ENCODE measurements at places on chromosomes 6 and 20. TPM values are rescaled to one million over a fixed set of nuclear protein-coding genes. Genes with fewer than 3 reads are reported as not detected.

- ATAC-seq = peak; percentile 28
These were observed 29.6 kb downstream of the GCNT2 start for GRCh38 chr6:10550764-10551163.

DNA sequence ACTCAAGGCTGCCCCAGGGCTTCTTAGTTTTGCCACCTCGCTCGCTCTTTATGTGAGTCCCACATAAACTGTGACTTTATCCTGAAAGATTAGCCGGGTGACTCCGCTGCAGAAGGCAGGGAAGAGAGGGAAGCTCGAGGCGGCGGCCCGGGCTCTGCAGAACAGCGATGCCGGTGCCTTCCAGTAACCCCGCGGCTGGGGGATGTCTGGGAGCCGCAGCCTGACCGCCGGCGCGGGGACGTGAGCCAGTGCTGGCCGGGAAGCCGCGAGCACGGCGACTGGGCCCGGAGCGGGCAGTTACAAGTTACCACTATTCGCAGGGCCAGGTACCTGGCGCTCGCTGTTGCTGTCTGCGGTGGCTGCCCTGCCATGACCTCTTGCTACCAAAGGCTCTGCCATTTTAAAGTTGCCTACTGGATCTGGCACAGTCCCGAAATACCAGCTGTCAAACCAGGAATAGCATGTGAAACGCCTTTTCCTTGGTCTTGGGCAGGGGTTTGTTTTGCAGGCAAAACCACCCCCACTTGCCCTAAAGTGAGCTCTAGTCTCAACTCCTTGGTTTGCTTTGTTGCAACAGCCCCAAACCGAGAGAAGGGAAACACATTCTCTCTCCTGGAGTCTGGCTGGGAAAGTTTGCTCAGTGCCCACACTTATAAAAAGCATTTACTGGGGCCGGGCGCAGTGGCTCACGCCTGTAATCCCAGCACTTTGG lies 124.0 kb upstream of the SLC2A12 start:
- ATAC-seq = no peak

DNA sequence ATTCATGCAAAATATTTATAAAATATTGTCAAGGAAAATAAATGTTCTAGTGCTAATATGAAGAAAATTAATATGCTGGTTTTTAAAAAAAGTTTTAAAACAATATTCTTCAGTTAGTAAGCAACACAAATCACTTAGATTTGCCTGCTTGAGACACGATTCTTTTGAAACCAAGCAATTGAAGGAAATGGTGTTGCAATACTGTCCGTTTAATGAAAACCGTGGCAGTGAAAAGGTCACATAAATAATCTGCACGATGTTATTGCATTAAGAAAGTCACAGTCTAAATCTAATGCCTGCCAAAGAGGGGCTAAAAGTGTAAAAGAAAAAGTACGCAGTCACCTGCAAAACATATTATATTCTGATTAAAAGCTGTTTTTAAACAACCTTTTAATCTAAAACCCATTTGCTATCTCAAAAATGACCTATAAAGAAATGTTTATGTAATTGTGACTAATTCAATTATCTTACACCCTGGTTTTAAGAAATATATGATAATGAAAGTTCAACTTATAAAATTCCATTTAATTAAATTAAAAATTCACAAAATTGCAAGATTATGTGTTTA lies 143.0 kb downstream of the GMDS start:
- ATAC-seq = no peak

GRCh38 chr6:74939151-74939708 lies 266.6 kb downstream of the COL12A1 start:
- ATAC-seq = peak; percentile 39

DNA sequence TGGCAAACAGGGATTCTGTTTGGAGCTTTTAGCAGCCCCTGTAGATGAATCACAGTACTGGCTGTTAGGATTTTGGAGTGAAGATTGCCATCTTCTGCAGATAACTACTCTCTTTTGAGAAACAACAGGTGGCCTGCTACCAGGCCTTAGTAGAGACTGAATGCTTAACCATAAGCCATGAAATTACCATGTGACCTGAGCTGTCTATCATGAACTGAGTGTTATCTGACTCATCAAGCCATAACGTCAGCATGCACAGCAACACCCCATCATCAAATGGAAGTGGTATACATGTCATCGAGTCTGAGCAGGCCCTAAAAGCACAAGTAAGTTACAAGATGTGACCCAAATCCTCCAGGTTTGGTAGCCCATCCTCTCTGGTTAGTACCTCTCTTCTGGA lies 132.6 kb downstream of the GPR63 start:
- ATAC-seq = peak; percentile 41

- ATAC-seq = no peak
These were observed 15.8 kb downstream of the ADNP start for GRCh38 chr20:50915424-50915823.

DNA sequence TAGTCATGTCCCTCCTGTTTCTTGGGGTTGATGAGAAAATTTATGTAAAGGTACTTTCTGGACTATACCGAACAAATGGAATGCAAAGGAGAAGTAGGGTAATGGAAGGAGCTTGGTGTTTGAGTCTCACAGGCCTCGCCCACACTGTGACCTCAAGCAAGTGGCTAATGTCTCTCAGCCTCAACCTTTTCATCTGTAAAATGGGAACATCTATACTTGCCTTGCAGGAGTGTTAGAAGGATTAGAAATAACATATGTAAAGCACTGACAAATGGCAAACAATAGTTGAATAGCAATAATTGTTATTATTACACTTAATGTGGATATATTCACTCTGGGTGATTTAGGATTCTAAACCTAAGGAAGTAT lies 8.9 kb upstream of the PKIG start:
- ATAC-seq = no peak

GRCh38 chr6:12359036-12359435 lies 68.9 kb downstream of the EDN1 start:
- ATAC-seq = no peak

GRCh38 chr20:41054070-41054846 lies 25.6 kb downstream of the TOP1 start:
- ATAC-seq = no peak

GRCh38 chr20:2476742-2477615 lies 6.4 kb upstream of the SNRPB start:
- no peak for ATAC-seq

- no peak for ATAC-seq
These were observed 818.8 kb upstream of the CITED2 start for GRCh38 chr6:140193269-140193668.

- ATAC-seq = peak; percentile 40
These were observed 138.8 kb downstream of the HIVEP1 start for GRCh38 chr6:12150812-12151432.

DNA sequence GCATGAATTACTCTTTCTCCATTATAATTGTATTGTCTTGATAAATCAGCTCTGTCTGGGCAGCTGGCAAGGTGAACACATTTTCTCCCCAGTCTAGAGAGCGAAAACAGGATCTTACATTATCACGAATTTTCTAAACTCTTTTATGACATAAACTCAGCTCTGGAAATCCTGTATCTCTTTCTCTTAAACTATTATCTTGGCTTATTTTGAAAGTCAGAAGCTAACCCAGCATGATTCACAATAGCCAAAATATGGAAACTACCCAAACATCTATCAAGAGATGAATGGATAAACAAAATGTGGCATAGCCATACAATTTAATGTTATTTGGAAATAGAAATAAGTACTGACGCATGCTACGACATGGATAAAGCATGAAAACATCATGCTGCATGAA lies 25.9 kb upstream of the AGPAT4 start:
- no peak for ATAC-seq

The KHDC1 gene
- total RNA-seq = 0.88 TPM

The DNPH1 gene
- 40.2 TPM for total RNA-seq

The IPCEF1 gene
- total RNA-seq = 1.8 TPM

The SOX4 gene
- 10.5 TPM for total RNA-seq

The PLAGL2 gene
- 11.0 TPM for total RNA-seq

The PREX1 gene
- 2.7 TPM for total RNA-seq

The TMC2 gene
- total RNA-seq = not detected

Data from esophagus mucosa (tissue), 1 donor.